ENCODE measurements at places on chromosomes 2 and 18.

GRCh38 chr18:57793302-57793986 lies 9.7 kb downstream of the ATP8B1 start:
- no peak for DNase-seq
- no peaks in the 10 kb centered on the region for H3K27me3 ChIP-seq

DNA sequence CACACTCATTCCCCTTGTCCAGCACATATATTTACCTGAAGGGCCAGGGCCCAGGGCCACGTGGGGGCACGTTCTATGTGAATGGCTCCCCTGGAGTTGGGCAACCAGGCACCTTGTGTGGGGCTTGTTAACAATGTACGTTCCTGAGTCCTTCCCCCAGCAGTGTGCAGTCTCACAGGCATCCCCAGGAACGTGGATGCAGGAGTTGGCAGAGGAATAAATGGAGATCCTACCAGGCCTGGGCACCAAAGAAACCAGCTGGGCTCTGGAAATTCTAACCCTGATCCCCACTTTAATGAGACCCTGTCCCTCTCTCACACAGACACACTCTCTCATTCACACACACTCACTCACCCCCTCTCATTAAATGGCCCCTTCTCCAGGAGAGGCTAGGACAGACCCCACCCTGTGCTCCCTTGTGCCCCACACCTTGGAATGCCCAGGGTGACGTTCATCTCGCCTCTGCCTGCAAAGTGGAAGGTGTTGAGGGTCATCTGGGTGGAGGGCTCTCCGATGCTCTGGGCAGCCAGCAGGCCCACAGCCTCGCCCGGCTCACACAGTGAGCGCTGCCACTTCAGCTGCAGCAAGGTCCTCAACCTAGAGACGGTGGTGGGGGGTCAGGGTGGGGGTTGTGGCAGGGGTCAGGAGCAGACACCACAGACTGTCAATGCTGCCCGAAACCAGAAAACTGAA lies 65.6 kb downstream of the POLR1A start:
- no peak overlapping the region for H3K4me3 ChIP-seq
- H3K4me1 ChIP-seq: peaks cover 3% of the 10 kb centered on the region
- no peaks in the 10 kb centered on the region for H3K27me3 ChIP-seq
- peaks cover 41% of the 10 kb centered on the region for H3K36me3 ChIP-seq

- no peak overlapping the region for H3K27ac ChIP-seq
- no peak overlapping the region for H3K4me3 ChIP-seq
- DNase-seq: peak; percentile 75
- no peaks in the 10 kb centered on the region for H3K27me3 ChIP-seq
- peaks cover 13% of the 10 kb centered on the region for H3K4me1 ChIP-seq
- no peaks in the 10 kb centered on the region for H3K36me3 ChIP-seq
Measured at GRCh38 chr18:58785171-58785805, 79.4 kb upstream of the ZNF532 start.

DNA sequence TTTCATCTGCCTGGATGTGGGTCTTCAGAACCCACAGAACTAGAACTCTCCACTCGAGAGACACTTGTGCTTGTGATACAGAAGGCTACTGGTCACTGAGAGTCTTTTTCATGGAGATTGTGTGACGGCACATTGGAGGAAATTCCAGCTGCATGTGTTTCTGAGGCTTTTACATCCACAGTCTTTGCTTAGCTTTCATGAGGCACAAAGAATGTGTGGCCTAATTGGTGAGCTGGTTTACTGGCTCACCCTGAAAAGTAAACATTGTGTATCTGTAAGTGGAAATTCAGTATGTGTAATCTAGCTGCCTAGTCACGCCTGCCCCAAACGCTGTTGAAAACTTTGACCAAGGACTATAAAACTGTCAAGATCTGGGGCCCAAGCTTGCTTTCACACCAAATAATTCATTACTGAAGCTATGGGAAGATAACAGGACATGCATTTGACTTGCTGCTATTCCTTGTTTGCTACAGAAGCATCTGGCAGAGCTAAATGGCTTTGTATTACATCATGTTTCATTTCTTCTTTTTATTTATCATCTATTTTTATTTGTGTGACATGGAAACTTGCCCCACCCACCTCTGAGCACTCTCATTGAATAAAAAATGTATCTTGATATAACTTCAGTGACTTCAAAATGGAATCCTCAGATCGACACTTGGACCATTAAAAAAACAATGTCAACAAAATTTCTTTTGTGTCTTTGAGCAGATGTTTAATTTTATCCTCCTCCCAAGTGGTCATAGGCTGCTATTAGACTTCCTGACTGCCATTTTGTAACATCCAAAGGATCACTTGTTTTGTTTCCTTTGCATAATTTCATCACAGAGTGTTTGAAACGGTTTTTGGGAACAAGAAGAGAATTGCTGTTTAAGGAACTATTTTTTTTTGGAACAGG lies 80.2 kb downstream of the EFEMP1 start:
- peaks cover 8% of the 10 kb centered on the region for H3K4me1 ChIP-seq
- no peaks in the 10 kb centered on the region for H3K36me3 ChIP-seq
- no peak overlapping the region for H3K4me3 ChIP-seq

DNA sequence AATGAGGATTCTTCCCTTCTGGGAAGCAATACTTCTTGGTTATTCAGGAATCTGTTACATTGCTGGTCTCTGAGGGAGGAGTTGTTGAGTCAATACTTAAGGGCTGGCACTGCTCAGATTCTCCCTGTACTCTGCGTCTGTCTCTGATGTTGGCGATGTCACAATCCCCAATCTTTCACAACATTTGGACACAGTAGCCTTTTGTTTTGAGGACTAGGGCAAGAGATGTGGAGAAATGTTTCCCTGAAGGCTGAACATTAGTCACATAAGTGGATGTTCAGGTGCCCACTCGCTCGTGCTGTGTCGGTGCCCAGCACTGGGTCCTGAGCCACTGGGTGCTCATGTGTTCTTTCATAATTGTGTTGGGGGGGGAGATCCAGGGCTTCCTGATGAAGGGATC lies 55.0 kb downstream of the MAPK4 start:
- H3K36me3 ChIP-seq: no peaks in the 10 kb centered on the region
- H3K4me3 ChIP-seq: no peak overlapping the region
- no peak for DNase-seq
- peaks cover 21% of the 10 kb centered on the region for H3K4me1 ChIP-seq

DNA sequence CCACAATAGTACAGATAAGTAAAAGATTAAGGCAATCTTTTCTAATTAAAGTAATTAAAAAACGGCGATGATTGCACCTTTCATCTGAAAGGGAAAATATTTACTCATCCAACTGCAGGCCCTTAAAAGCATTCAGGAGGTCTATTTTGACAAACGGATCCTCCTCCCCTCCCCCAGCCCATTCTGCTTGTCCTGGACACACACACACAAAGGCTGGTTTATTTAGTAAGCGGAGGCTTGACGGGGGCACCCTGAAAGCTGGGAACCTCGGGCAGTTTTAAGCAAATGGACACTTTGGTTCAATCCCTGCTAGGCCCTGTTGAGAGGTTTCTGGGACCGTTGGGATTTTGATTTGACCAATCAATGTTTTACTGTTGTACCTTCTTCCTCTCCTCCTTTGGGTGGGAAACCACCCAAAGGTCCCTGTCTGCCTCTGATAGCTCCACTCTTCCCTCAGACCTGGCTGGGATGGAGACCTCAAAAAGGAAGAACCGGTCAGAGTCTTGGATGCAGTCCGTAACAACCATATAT lies 135.8 kb upstream of the HAAO start:
- peaks cover 53% of the 10 kb centered on the region for H3K4me1 ChIP-seq
- H3K27ac ChIP-seq: peak overlapping the region; percentile 21
- no peaks in the 10 kb centered on the region for H3K27me3 ChIP-seq
- H3K36me3 ChIP-seq: no peaks in the 10 kb centered on the region
- DNase-seq: no peak

DNA sequence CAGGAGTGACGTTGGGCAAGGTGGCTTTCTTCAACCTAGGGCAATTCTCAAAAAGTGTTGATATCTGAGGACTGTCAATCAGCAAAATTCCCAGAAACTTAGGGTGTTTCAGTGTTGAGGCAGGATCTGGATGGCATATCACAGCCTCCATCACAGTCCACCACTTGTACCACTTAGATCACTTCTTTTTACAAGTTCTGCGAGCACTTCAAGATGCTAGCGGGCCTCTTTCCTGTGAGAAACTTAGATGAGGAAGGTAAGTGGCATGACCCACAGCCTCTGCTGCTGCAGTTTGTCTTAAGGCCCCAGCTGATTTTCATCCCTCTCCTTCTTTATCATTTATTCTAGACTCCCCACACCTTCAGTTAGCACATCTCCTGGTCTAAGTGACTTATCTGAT lies 295.4 kb upstream of the ZNF521 start:
- DNase-seq: no peak
- H3K4me1 ChIP-seq: peaks cover 9% of the 10 kb centered on the region
- H3K4me3 ChIP-seq: no peak overlapping the region

- H3K36me3 ChIP-seq: no peaks in the 10 kb centered on the region
- H3K27me3 ChIP-seq: no peaks in the 10 kb centered on the region
- no peak overlapping the region for H3K27ac ChIP-seq
- no peak for DNase-seq
- no peak overlapping the region for H3K4me3 ChIP-seq
- no peaks in the 10 kb centered on the region for H3K4me1 ChIP-seq
Measured at GRCh38 chr2:143138292-143138691, 9.1 kb downstream of the ARHGAP15 start.

DNA sequence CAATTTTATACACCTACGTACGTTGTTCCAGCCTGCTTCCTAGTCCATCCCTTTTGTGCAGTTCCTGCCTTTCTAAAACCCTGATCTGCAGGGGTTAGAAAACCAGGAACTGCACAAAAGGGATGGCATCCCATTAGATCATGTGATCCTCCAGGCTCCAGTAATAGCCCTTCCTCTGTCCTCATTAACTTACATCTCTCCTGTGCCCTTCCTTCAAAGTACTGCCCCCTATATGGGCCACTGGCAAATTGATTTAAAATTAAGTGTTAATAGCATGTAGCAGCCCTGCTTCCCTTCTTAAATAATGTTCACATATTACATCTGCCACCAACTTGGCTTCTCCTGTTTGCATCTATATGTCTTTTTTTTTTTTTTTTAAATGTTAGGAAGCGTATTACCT lies 61.3 kb upstream of the NXPH2 start:
- no peaks in the 10 kb centered on the region for H3K36me3 ChIP-seq
- no peaks in the 10 kb centered on the region for H3K4me1 ChIP-seq
- H3K27me3 ChIP-seq: no peaks in the 10 kb centered on the region
- DNase-seq: no peak
- no peak overlapping the region for H3K4me3 ChIP-seq
- H3K27ac ChIP-seq: no peak overlapping the region

DNA sequence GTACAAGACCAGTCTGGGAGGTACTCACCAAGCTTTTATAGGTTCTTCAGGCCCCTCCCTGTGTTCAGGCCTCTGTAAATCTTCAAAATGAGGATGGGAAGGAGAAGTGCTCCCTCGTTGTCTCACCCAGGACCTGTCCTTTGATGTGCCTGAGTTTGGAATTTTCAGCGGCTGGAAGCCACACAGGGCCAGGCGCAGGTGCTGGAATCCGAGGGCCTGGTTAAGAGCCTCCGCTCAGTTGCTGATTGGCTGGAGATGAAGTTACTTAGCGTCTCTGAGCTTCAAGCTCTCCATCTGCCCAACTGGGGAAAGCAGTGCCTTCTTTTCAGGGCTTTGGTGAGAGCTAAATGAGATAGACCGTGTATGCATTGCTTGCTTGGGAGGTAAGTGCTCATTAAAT lies 30.0 kb downstream of the HJURP start:
- no peaks in the 10 kb centered on the region for H3K4me1 ChIP-seq
- no peak for DNase-seq
- H3K27me3 ChIP-seq: no peaks in the 10 kb centered on the region
- H3K27ac ChIP-seq: no peak overlapping the region
- no peak overlapping the region for H3K4me3 ChIP-seq

Data from cardiac muscle cell (in vitro differentiated cells and primary cell).